Left forelimb (tissue), 1 donor: ENCODE measurements at places on chromosomes 13 and 19.

DNA sequence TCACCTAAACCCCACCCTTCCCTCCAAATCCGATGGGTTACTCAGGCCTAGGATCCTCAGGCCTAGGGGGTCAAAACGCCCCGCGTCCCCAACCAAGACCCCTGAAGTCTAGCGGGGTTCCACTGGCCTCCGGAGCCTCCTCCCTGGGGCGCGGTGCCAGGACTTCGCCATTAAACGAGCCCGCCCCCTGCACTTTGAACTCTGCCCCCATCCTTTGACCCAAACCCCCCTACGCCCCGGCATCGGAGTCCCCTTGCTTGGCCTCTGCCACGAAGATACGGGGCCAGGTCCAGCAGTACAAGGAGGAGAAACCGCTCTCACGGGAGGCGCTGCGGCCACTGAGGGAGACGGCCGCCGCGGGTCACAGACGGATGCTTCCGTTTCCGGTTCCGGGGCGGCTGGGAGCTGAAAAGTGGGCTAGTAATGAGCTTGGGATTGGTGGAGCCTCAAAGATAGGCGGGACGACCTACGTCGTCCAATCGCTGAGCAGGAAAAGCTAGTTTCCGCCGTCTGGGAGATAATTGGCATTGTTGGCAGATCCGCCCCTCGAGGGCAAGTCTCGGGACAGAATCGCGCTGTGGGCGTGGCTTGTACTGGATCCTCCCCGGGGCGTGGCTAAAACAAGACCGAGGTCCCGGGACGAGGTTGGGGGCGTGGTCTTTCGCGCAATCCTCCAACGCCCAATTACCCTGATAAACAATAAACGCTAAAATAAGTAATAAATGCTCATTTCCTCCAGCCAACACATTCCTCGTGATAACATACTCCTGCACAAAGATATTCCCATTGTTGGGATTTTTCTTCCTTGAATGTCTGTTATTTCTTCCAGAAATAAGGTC is 5.7 kb upstream of the ZNF77 start:
- peak; percentile 100 for DNase-seq

GRCh38 chr19:38665219-38665931 is 17.9 kb downstream of the ACTN4 start:
- no peak for DNase-seq

GRCh38 chr13:60646620-60647019 is 249.6 kb downstream of the TDRD3 start:
- DNase-seq, result no peak

GRCh38 chr13:96673825-96674224 is 320.5 kb downstream of the OXGR1 start:
- no peak for DNase-seq

DNA sequence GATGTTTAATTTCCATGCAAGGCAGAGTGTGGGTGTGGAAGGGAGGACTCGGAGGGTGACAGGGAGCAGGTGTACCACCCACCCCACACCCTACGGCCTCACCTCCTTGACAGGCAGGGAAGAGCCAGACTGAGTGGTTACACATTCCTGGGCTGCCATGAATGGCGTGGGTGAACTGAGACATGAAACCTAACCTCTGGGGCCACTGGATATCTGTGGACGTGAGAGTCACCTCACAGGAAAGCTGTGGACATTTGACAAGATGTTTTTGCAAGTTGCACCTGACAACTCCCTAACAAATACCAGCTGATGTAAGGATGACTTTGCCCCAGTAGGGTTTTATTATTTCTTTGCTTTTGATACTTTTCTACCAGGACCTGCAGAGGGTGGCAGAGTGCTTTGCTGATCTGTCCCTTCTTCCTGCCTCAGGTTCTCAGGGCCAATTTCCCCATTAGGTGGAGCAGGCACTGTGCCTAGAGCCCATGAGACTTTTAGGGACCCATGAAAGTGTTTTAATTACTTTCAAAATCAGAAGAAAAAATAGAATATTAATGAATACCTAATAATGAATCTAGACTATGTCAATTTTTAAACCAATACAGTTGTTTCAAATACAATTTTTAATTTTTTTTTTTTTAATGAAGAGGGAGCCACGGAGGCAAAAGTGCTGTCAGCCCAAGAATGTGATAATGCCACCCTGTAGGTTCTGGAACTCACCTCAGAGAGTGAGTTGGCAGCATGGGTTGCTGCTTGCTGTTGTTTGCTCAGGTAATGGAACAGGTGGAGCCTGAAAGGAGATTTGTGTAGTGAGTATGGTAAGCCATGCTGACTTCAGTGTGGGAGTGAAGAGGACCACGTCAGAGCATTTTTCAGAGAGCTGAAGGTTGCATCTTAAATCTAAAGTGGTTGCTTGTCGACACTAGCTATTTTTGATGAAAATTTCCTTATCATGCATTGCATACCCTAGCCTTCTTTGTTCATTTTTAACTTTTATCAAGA is 58.0 kb upstream of the CYSLTR2 start:
- no peak for DNase-seq

DNA sequence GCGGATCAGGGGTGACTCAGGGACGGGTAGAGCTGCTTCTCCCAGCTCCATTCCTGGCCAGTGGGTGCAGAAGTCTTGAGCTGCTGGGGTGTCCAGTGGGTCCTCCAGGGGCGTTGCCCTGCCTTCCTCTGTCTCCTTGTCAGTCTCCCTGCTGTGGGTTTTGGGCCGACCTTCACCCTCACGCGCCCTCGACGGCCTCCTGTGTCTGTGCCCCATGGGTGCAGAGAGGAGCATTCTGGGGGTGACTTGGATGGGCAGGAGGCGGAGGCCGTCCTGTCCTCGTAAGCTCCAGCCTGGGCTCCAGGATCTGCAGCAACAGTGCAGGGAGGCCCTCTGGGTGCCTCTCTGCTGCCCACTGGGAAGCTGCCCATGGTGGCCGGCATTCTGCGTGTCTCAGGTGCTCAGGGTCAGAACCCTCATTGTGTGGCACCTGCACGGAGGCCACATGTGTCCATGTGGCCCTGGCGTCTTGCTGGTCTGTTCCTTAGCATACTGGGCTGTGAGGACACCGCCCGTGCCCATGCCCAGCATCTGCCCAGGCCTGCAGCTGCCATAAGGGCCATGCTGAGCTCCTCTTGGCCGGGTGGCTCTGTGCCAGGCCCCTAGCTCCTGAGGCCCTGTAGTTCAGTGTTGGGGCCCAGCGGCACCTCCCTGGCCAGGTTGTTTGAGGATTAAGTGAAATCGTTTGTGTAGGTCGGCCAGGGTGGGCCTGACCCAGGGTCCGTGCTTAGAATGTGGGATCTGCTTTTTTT is 17.3 kb downstream of the DOT1L start:
- no peak for DNase-seq

GRCh38 chr19:294946-295686 is 3.9 kb upstream of the PLPP2 start:
- DNase-seq, result no peak

GRCh38 chr19:45171211-45171623 is 6.8 kb downstream of the TRAPPC6A start:
- DNase-seq, result no peak

DNA sequence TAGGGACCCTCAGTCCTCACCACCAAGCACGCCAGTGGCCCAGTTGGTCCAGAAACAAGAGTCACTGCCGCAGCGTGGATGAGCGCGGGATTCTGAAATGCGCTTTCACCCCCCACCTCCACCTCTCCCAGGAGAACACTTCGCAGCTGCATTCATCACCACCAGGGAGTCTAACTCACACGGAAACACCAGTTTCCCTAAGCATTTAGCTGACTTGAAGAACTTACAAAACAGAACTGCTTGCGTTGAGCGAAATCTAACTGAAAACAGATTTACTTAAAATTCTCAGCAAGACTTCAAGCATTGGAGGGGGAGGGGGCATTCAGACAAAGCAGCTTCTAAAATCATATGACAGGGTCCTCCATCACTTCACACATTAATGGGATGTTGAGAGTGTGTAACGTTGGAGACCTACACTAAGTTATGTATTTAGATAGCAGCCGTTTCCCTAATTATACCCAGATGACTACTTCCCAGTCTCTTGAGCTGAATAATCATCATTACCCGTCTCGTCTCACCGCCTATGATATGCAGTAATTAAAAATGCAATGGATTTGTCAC is 258.2 kb upstream of the IRS2 start:
- no peak for DNase-seq

- DNase-seq, result no peak
These were observed 110.8 kb downstream of the TNFRSF19 start for GRCh38 chr13:23680845-23681669.

- no peak for DNase-seq
These were observed 12.1 kb upstream of the LGALS14 start for GRCh38 chr19:39692166-39692565.

DNA sequence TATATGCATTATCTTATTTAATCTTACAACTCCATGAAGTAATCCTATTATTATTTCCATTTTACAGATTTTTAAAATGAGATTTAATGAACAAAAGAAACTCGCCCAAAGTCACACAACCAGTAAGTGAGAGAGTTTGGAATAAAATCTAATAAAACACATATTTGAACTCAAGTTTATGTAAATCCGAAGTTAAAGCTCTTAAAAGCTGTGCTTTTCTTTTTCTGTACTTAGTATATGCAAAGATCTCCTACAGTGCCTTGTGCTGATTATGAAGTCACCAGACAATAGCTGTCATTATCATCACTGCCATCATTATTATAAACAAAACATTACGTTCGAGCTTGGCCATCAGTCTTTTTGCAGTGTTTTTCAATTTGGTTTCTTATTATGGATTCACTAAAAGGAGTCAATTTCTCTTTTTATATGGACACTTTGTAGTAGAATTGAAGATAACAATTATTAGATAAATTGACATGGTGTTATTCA is 29.7 kb upstream of the ENOX1 start:
- DNase-seq, result no peak

GRCh38 chr19:38411041-38411712 is 8.3 kb downstream of the FAM98C start:
- no peak for DNase-seq

- no peak for DNase-seq
These were observed 4.9 kb downstream of the SIAH3 start for GRCh38 chr13:45846681-45847080.

- DNase-seq, result no peak
These were observed 10.5 kb downstream of the GNG7 start for GRCh38 chr19:2691951-2692350.

- DNase-seq, result no peak
These were observed 12.7 kb downstream of the ZNF574 start for GRCh38 chr19:42088471-42089190.

DNA sequence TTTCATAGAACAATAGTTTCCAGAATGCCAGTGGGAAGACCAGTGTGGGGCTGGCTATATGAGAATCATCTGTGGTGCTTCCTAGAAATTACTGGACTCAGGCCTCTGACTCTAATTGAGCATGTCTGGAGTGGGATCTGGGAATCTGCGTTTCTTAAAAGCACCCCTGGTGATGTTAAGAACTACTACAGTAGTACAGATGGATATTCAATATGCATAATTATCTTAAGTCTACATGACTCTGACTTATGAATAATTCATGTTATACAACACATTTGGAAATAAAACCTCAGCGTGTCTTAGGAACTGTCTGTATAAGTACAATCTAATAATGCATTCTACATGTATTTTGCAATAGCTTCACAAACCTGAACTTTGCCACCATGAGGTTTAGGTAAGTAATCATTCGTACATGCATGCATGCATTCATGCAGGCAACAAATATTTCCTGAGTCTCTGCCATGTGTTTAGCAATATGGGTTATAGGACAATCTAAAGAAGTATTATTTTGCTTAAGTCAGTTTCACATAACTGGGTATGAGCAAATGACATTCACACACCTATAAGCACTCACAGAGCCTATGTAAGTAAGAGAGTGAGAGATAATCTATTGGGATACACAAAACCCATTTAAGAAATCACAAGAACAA is 62.0 kb downstream of the EPSTI1 start:
- no peak for DNase-seq

DNA sequence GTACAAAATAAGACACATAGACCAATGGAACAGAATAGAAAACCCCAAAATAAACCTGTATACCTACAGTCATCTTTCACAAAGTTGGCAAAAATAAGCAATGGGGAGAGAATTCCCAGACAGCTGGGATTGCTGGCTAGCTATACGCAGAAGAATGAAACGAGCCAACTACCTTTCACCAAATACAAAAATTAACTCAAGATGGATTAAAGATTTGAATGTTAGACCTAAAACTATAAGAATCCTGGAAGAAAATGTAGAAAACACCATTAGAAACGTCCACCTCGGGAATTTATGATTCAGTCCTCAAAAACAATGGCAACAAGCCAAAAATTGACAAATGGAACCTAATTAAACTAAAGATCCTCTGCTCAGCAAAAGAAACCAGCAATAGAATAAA is 408.1 kb upstream of the SLITRK1 start:
- no peak for DNase-seq

DNA sequence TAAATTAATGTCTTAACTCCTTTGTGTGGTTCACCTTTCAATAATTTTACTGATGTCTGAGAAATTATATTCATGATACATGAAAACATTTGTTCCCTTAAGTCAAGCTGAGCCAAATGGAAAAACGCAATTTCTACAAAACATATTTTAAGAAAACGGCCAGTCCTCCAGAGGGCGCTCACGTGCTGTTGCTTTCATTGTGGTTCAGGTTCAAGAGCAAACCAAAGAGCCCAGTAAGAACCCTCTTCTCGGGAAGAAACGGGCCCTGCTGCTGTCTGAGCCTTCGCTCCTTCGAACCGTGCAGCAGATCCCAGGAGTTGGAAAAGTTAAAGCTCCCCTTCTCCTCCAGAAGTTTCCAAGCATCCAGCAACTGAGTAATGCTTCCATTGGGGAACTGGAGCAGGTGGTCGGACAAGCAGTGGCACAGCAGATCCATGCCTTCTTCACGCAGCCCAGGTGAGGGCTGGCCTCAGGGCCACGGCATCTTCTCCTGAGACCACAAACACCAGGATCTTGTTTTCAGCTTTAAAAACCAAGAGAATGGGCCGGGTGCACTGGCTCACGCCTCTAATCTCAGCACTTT is 4.3 kb downstream of the FAAP24 start:
- no peak for DNase-seq

- no peak for DNase-seq
These were observed 108.9 kb downstream of the SLC7A1 start for GRCh38 chr13:29486551-29486950.

DNA sequence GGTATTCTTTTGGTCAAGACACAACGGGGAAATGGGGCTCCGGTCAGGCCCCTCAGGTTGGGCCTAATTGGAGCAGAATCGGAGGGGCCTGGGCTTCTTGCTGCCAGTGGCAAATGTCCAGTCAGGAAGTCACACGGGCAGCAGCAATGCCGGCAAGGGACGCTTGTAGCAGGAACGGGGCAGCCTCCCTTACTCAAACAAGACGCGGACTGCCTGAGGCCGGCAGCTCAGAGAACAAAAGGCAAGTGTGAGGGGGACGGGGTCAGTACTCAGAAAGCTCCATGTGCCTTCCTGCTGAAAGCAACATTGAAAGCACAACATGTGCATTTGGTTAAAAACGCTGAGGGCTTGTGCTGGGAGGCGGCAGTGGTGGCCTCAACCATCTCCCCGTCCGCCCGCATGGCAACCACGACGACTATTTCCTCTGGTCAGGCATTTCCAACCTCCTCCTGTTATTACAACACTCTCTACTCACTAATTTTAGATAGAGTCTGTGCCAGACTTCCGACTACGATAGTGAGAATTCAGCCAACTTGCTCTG is 20.5 kb upstream of the RASA3 start:
- DNase-seq, result peak; percentile 68

- no peak for DNase-seq
These were observed 54.7 kb downstream of the NFIC start for GRCh38 chr19:3420909-3421619.
